Lower lobe of right lung (tissue), 2 donors: ENCODE measurements at places on chromosomes 1 and 21. TPM values are rescaled to one million over a fixed set of nuclear protein-coding genes. Genes with fewer than 3 reads are reported as not detected.

- no peaks in the 10 kb centered on the region for H3K36me3 ChIP-seq
- H3K27me3 ChIP-seq, result peaks cover 7% of the 10 kb centered on the region
- H3K4me1 ChIP-seq, result no peaks in the 10 kb centered on the region
These were observed 172.7 kb downstream of the NPHP4 start for GRCh38 chr1:5819391-5820025.

GRCh38 chr1:221776495-221777301, 34.8 kb upstream of the DUSP10 start:
- no peak for DNase-seq
- H3K4me1 ChIP-seq, result peaks cover 25% of the 10 kb centered on the region
- H3K27ac ChIP-seq, result peak overlapping the region; percentile 6
- H3K4me3 ChIP-seq, result no peak overlapping the region

GRCh38 chr21:42759594-42759927, 106.1 kb downstream of the PDE9A start:
- H3K27ac ChIP-seq, result no peak overlapping the region
- H3K4me3 ChIP-seq, result no peak overlapping the region
- no peaks in the 10 kb centered on the region for H3K4me1 ChIP-seq
- H3K36me3 ChIP-seq, result peaks cover 4% of the 10 kb centered on the region

- peaks cover 9% of the 10 kb centered on the region for H3K27me3 ChIP-seq
- H3K4me3 ChIP-seq, result no peak overlapping the region
- no peak overlapping the region for H3K27ac ChIP-seq
- no peaks in the 10 kb centered on the region for H3K36me3 ChIP-seq
These were observed 1.3 kb downstream of the SV2A start for GRCh38 chr1:149916193-149916897.

Gene UBIAD1
- total RNA-seq, result 10.5 TPM

Gene FAM167B
- 21.9 TPM for total RNA-seq

DNA sequence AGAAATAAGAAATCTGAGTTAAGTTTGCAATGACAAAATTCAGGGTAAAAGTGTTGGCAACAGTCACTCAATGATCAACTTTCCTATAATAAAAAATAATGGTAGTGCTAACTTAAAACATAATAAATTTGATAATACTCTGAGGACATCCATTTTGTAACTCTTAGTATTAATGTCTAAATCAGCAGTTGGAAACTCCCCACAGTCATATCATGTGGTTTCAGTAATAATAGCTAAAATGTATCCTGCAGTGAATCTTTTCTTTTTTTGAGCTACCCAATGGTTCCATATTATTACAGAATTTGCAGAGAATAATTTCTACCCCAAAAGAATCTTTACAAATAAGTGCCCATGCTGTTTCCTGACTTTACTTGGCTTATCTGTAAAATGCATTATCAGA, 286.7 kb downstream of the PTPRC start:
- peaks cover 25% of the 10 kb centered on the region for H3K4me1 ChIP-seq
- no peaks in the 10 kb centered on the region for H3K27me3 ChIP-seq
- H3K27ac ChIP-seq, result no peak overlapping the region
- H3K4me3 ChIP-seq, result no peak overlapping the region

Gene LIN28A
- total RNA-seq, result not detected

DNA sequence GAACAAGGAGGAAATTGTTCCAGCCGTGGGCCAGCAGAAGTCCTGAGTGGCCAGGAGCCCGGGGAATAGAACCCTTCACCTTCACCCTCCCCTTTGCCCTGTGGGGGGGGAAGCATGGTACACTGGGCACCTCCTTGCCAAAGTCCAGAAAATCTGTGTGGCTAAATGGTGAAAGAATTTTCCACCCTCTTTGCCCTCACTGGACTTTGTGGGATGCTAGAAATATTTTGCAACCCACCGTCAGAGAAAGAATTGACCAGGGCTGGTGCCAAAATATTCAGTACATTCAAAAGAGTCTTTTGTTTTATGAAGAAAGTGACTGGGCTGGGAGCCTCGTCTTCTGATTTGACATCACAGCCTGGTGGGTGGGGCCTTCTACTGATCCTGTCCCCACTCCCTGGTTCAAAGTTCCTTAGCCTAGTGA, 14.6 kb downstream of the NFASC start:
- no peak overlapping the region for H3K4me3 ChIP-seq
- no peaks in the 10 kb centered on the region for H3K27me3 ChIP-seq
- H3K4me1 ChIP-seq, result peaks cover 2% of the 10 kb centered on the region
- peak overlapping the region; percentile 1 for H3K27ac ChIP-seq
- no peak for DNase-seq
- no peaks in the 10 kb centered on the region for H3K36me3 ChIP-seq

DNA sequence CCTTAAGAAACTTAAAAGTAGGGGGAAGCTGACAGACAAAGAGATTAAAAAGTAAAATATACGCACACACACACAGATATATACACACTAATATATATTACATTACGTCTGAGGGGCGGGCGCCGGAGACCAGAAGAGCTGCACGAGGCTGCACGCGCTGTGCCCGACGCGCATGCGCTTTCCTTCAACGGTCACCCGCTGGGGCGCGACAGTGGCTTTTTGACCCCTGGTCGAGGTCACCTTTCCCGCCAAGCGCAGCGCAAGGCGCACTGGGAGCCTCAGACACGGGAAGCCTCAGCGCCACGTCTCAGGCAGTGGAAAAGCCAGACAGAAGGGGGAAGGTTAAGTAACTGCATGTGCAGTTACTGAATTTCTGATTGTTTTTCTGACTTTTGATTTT, at the start of gene HORMAD1:
TSS of gene HORMAD1 (minus strand) at position 193 of the 400 bp plus-strand sequence. CDS start 1,390 bp downstream, outside the sequence.
- H3K4me1 ChIP-seq, result no peaks in the 10 kb centered on the region
- no peak within 1 kb of the TSS for H3K4me3 ChIP-seq
- H3K27ac ChIP-seq, result no peak within 1 kb of the TSS
- no peaks in the 10 kb centered on the region for H3K36me3 ChIP-seq
- DNase-seq, result no peak
- H3K27me3 ChIP-seq, result no peaks in the 10 kb centered on the region

DNA sequence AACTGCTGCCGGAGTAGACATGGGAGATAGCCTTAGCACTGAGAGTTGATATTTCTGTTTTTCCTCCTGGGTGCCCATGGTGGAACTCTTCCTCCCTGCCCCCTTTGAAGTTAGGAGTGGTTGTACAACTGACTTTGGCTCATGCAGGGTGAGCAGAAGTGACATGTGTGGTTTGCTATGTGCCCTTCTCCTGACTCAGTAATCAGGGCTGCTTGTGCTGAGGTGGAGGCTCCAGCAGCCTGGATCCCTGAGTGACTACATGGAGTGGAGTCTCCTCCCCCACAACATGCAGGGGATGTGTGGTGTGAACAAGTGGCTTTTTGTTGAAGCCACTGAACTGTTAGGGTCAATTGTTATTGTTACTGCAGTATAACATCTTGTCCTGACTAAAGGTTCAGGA, 261.6 kb downstream of the CAMTA1 start:
- DNase-seq, result no peak
- no peak overlapping the region for H3K4me3 ChIP-seq
- no peak overlapping the region for H3K27ac ChIP-seq
- H3K36me3 ChIP-seq, result no peaks in the 10 kb centered on the region

Gene DUSP10
- 8.7 TPM for total RNA-seq

Gene SWT1
- total RNA-seq, result 7.4 TPM

DNA sequence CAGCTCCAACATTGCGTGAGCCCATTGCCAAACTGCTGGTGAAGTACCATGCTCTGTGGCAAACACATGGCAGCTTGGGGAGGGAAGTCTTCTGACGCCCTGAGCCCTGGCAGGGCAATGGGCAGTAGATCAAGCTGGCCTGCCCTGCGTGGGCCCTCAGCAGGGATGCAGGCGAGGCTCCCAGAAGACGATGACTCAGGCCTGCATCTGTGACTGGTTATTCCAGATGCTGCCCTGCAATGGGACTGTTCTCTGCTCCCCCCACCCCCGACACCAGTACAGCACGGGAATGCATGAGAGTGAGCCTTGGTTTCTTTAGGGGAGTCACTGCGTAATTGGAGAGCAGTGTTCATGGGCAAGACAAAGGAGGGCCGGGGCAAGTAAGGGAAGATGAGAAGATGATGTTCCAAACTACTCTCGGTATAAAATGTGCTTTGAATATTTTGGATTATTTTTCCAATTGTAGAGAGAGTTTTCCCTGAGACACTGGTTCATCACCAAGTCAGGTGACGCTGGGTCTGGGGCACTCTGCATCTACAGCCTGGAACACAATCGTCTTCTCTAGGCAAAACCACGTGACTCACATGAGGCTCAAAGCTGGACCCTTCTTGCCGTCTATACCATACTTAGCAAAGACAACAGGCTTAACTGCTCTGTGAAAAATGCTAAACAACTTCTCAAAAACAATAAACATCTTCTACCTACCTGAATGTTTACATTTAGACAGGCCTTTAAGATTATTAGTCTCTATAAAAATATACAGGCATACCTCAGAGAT, 9.0 kb upstream of the C1orf198 start:
- H3K36me3 ChIP-seq, result no peaks in the 10 kb centered on the region
- no peaks in the 10 kb centered on the region for H3K27me3 ChIP-seq
- DNase-seq, result no peak
- no peak overlapping the region for H3K27ac ChIP-seq
- H3K4me1 ChIP-seq, result no peaks in the 10 kb centered on the region

DNA sequence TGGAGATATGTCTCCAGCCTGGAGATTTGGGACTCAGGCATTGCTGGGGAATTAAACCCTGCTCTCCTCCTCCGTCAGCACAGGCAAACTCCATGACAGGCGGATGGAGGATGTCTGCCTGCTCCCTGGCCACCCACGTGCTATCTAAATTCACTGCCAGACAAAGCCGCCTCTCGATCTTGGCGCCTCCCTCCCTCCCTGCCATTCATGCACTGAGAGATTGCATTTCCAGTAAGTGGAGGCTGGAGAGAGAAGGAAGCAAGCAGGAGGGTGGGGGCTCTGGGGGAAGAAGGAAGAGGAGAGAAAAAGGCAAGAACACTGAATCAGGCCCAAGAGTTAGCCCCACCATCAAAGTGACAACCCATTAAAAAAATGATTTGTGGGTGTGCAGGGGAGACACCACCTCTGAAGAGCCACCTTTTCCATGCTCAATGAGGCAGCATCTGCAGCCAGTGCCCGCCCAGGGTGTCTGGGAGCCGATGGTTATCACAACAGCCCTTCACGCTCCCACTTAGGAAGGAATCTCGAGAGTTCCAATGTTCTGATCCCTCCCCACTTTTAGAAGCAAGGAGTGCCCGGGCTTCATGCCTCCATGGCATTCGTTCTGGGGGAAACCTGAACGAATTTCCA, 183.0 kb downstream of the HIVEP3 start:
- DNase-seq, result no peak
- no peak overlapping the region for H3K27ac ChIP-seq

Gene MTARC2
- total RNA-seq, result 56.6 TPM

- H3K36me3 ChIP-seq, result no peaks in the 10 kb centered on the region
- peak overlapping the region; percentile 67 for H3K4me3 ChIP-seq
- no peaks in the 10 kb centered on the region for H3K27me3 ChIP-seq
- DNase-seq, result no peak
- peak overlapping the region; percentile 86 for H3K27ac ChIP-seq
- peaks cover 10% of the 10 kb centered on the region for H3K4me1 ChIP-seq
These were observed 659 bp downstream of the FAF1 start for GRCh38 chr1:50959303-50959912.

DNA sequence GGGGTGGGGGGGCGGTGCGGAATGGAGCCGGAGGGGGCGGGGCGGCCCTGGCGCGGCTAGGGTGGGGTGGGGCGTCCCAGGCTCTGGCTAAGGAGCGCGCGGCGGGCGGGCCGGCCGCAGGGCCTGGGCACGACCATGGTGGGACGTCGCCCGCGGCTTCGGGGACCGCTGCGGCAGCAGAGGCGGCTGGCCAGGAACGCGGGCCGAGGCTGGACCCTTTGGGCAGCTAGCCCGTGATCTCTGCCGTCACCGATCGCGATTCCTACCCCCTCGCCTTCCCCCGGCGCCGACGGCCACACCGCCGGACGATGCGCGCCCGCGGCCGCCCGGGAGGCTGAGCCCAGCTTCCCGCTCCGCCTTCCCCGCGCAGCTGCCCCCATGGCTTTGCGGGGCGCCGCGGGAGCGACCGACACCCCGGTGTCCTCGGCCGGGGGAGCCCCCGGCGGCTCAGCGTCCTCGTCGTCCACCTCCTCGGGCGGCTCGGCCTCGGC, at the start of gene MAP3K21:
TSS of gene MAP3K21 (plus strand) at position 74 of the 491 bp plus-strand sequence. CDS start at position 379, 305 bp downstream.
- H3K4me1 ChIP-seq, result peaks cover 6% of the 10 kb centered on the region
- peak within 1 kb of the TSS; percentile 80 for H3K27ac ChIP-seq
- H3K4me3 ChIP-seq, result peak within 1 kb of the TSS; percentile 60
- peaks cover 3% of the 10 kb centered on the region for H3K27me3 ChIP-seq
- no peak for DNase-seq

DNA sequence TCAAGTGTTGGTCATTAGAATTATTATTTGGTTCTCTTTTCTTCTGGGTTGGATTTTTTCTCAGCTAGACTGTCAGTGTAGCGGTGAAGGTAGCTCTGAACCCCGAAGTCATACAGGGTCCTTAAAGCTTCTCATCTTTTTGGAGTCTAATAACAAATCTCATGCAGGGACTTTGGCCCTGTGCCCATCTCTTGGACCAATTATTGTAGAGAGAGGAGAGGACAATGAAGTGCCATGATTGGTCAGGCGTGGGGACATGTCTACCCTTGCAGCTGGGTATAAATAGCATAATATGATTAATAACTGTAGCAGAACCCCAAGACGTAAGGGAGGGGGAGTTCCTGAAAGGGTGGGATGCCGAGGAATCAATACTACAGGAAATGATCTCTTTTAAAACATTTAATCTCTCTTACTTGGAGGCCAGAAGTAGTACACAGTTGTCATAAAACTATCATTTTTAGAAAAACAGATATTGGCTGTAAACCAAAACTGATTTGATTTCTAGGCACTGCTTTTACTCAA, 8.8 kb downstream of the MAGI3 start:
- H3K27me3 ChIP-seq, result no peaks in the 10 kb centered on the region
- no peak overlapping the region for H3K4me3 ChIP-seq
- peaks cover 15% of the 10 kb centered on the region for H3K4me1 ChIP-seq
- no peak overlapping the region for H3K27ac ChIP-seq

Gene ADAM30
- total RNA-seq, result not detected

Gene HNRNPU
- total RNA-seq, result 279 TPM
